ENCODE measurements at places on chromosomes 4 and X.

DNA sequence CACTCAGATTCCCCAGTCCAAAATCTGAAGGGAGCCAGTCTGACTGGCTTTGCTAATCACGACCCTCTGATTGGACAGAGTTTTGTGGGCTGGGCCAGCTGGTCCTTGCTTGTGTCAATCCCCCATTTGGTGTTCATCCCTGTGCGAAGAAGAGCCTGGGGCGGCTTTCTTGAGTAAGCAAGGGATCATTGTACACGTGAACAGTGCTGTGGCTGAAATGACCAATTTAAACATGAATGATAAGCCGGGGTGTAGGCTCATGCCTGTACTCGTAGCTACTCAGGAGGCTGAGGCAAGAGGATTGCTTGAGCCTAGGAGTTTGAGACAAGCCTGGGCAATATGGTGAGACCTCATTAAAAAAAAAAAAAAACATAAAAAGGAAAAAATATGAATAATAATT, 379.1 kb downstream of the RAPGEF2 start:
- DNase-seq: no peak

- no peak for DNase-seq
These were observed 84.5 kb upstream of the UXT start for GRCh38 chrX:47743504-47743903.

- no peak for DNase-seq
These were observed 266.6 kb downstream of the ZNF674 start for GRCh38 chrX:46278572-46278971.

- no peak for DNase-seq
These were observed 559 bp downstream of the SLC9A7 start for GRCh38 chrX:46758163-46758955.

DNA sequence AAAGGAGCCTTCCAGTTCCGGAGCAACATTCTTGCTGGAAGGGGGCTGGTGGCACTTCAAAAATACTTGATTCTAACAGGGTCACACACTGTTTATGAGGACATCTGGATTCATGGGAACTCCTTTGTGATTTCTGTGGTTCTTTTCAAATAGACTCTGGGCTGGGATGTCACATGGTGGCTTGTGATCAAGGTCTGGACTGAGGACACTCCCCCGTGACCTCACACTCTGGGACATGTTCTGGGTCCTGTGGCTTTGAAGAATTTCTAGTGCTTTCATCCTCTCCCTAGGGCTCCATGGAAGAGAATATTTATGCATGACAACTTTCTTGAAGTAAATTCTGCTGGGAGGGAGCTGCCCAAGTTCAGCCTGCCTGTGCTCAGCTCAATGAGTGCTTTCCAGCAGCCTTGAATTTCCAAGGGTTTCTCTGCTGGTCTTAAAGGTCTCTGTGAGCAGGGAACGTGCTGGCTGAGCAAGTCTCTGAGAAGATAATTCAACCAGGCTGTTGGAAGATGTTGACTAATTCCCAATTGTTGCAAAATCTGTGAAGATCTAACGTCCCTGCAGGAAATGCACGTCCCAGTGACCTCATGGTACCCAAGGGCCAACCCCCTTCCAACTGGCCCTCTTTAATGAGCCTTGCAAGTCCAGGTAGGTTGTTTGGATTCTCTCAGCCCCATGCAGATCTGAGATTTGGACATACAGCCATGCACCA, 36.3 kb downstream of the GPR143 start:
- DNase-seq: no peak

- no peak for DNase-seq
These were observed 41.0 kb upstream of the GATB start for GRCh38 chr4:151801547-151802516.

DNA sequence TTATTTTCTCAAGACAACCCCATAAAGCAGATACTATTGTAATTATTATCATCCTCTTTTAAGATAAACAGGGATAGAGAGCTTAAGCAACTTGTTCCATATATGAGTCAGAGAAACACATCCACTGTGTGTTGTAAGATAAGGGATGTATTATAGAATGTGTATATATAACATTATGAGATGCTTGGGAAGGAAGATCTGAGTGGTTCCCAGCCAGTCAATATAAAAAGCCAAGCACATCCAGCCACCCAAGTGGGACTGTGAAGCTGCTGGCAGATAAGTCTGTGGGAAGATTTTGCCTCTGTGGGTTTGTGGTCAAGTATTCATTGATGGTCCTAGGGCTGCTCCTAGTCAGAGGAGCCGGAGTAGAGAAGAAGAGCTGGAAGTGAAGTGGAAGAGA, 16.5 kb upstream of the BMPR1B start:
- DNase-seq: no peak

- DNase-seq: no peak
These were observed 23.3 kb downstream of the MAML3 start for GRCh38 chr4:140130677-140131076.

- DNase-seq: no peak
These were observed 127.5 kb upstream of the NEIL3 start for GRCh38 chr4:177182166-177182565.

DNA sequence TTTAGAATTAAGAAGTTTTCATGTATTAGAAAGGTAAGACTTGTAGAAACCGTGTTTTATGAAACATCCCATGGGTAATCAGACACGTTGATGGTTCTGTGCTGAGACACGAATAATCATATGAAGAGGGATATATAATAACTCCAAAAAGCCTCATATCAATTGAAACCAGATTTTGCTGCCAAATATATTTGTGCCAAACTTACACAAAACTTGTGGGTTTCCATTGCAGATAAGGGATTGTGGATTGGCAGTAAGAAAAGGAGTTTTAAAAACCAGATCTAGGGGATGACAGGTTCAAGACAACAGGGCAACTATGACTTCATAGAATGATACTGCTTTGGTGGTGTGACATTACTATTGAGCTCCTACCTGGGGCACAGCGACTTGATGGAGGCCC, 616.1 kb downstream of the BCOR start:
- no peak for DNase-seq

Data from cerebellar nuclear complex (tissue), 1 donor.